Dermis blood vessel endothelial cell (primary cell): ENCODE measurements at places on chromosomes 7 and 10. TPM values are rescaled to one million over a fixed set of nuclear protein-coding genes. Genes with fewer than 3 reads are reported as not detected.
A peak's percentile ranks its signal among the peaks of the same experiment; 100 is the strongest.

The NRCAM gene
- total RNA-seq, result 9.2 and 16.0 TPM in 2 replicates

The SDK1 gene
- total RNA-seq, result 0.23 and 0.34 TPM in 2 replicates

DNA sequence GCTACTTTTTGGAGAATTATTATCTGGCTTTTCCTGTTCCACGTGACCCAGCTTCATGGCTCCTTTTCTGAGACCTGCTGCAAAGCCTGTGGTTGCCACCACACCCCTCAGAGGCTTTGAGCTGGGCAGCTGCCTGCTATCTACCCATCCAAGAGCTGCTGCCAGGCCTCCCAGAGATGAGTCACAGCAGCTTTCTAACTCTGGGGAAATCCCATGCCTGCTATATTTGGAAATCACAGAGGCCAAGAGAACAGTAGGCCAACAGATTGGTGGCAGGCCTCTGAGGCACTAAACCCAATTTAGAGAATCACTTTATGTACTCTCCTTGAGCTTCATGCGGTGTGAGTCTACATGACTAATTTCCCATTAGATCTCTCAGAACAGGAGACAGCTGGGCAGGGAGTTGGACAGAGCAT is 35.2 kb downstream of the SGCE start:
- peak; percentile 86 for DNase-seq

DNA sequence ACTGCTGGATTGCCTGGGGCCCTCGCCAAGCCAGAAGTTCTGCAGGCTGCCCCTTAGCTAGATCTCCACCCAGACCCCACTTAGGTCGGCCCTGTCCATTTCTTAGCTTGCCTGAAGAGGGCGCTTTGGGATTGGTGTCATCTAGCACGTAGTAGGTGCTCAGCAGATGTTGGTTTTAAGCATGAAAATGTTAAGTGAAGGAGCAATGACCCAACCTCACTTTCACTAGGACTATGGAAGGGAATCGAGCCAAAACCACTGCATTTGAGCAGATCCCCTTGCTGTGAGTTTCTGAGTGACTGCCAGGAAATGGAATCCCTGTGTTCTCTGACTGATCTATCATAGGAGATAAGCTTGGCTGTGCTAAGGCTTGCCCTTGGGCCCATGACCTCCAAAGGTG is 131.7 kb upstream of the EEPD1 start:
- peak; percentile 54 for DNase-seq

- peak; percentile 43 for DNase-seq
These were observed 32.4 kb downstream of the CCSER2 start for GRCh38 chr10:84360637-84361365.

GRCh38 chr10:61974601-61975390 is 73.3 kb downstream of the ARID5B start:
- DNase-seq, result peak; percentile 77

GRCh38 chr7:158849768-158850544 is 6.4 kb upstream of the DYNC2I1 start:
- DNase-seq, result no peak

The PTEN gene
- 121 and 122 TPM in 2 replicates for total RNA-seq
